ENCODE measurements at places on chromosomes 6 and 20.

- DNase-seq, result no peak
These were observed 17.1 kb downstream of the TGM3 start for GRCh38 chr20:2312876-2313275.

- DNase-seq, result no peak
These were observed 16.1 kb upstream of the LMBRD1 start for GRCh38 chr6:69812746-69813427.

DNA sequence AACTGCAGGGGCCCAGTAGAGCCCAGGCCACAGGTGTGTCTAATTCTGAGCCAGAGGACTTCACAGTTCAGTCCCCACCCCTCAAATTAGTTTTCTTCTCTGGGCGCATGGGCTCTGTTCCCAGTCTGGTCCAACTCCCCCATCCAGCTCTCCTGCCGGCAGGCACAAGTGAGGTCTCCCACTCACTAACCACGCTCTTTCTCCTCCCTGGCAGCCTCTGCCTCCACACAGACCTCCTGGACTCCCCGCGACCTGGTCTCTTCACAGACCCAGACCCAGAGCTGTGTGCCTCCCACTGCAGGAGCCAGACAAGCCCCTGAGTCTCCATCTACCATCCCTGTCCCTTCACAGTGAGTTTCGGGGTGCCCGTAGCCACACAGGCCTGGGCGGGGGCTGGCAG lies 6.2 kb downstream of the NCR2 start:
- no peak for DNase-seq

GRCh38 chr6:46044881-46045617 lies 29.4 kb upstream of the CLIC5 start:
- DNase-seq, result peak; percentile 91

- no peak for DNase-seq
These were observed 149.3 kb upstream of the NT5E start for GRCh38 chr6:85300581-85300980.

DNA sequence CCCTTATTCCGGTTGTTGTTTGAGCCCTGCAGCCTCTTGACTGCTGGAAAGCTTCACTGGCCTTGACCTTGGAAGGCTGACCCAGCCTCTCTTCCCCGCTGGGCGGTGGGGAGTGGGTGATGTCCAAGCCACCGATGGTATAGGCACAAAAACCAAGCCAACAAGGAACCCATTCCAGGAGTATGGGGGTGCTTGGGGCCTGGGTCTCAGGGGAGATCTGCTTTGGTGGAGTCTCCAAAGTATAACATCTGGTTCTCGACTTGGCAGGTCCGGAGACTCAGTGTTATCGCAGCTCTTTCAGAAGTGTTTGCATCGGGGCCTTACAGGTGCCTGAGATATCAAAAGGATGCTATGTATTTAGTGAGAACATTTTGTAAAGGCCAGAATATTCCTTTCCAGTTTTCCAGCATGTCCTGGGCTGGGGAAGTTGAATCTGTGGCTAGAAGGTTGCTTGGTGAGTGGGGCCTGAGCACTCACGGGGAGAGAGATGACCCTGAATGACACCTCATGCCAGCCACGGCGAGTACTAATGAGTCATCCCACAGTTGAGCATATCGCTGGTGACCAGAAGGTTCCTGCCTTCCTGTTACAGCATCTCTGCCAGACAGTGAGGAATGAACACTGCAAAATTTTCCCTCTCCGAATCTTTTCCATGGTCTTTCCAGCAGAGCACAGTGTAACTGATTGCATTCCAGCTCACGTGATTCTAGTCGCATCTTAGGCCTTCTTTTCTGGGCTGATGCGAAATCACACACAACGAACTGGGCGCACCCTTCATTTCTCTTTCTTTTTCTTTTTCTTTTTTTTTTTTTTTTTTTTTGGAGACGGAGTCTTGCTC lies 133.9 kb downstream of the ZDHHC14 start:
- peak; percentile 58 for DNase-seq

GRCh38 chr6:100517106-100517505 lies 52.4 kb upstream of the SIM1 start:
- DNase-seq, result no peak

All from choroid plexus epithelial cell (primary cell).